ENCODE measurements at places on chromosomes 11 and 22. TPM values are rescaled to one million over a fixed set of nuclear protein-coding genes. Genes with fewer than 3 reads are reported as not detected.

KCTD17 gene
- 30.0 TPM for total RNA-seq

MYOD1 gene
- not detected for total RNA-seq

BEST1 gene
- 0.10 TPM for total RNA-seq

ST14 gene
- not detected for total RNA-seq

C11orf91 gene
- not detected for total RNA-seq

HTR3B gene
- not detected for total RNA-seq

TEAD1 gene
- total RNA-seq, result 33.4 TPM

EXPH5 gene
- 6.5 TPM for total RNA-seq

MS4A4E gene
- not detected for total RNA-seq

BTBD18 gene
- not detected for total RNA-seq

APOBEC3F gene
- 4.7 TPM for total RNA-seq

IL17REL gene
- not detected for total RNA-seq

CBLIF gene
- total RNA-seq, result not detected

RAB38 gene
- 0.17 TPM for total RNA-seq

SLC35E4 gene
- 6.3 TPM for total RNA-seq

IRF7 gene
- 3.6 TPM for total RNA-seq

ATG2A gene
- total RNA-seq, result 20.5 TPM

PRG3 gene
- total RNA-seq, result not detected

LMNTD2 gene
- total RNA-seq, result 2.0 TPM

TNNI2 gene
- not detected for total RNA-seq

C11orf52 gene
- total RNA-seq, result 11.8 TPM

MS4A4A gene
- total RNA-seq, result not detected

PLAAT2 gene
- not detected for total RNA-seq

LUZP2 gene
- total RNA-seq, result not detected

ADAMTS15 gene
- not detected for total RNA-seq

ASCL2 gene
- total RNA-seq, result not detected

ENTHD1 gene
- not detected for total RNA-seq

C22orf15 gene
- total RNA-seq, result not detected

PARVA gene
- total RNA-seq, result 6.6 TPM

NCAM1 gene
- not detected for total RNA-seq

SLC22A6 gene
- not detected for total RNA-seq

OR6M1 gene
- not detected for total RNA-seq

SCN4B gene
- not detected for total RNA-seq

SLC2A11 gene
- not detected for total RNA-seq

HMOX1 gene
- total RNA-seq, result 63.1 TPM

CTSD gene
- 192 TPM for total RNA-seq

MUC5AC gene
- not detected for total RNA-seq

CCDC86 gene
- total RNA-seq, result 23.5 TPM

POLR2F gene
- total RNA-seq, result 225 TPM

CHRM1 gene
- not detected for total RNA-seq

CRYBB2 gene
- total RNA-seq, result 0.86 TPM

SCO2 gene
- total RNA-seq, result 4.9 TPM

ARHGAP42 gene
- not detected for total RNA-seq

RTN4R gene
- total RNA-seq, result 39.2 TPM

HEPN1 gene
- not detected for total RNA-seq

C11orf42 gene
- total RNA-seq, result not detected

HTR3A gene
- total RNA-seq, result not detected

APOA4 gene
- total RNA-seq, result not detected

All from G401 (cell line).